ENCODE measurements at places on chromosomes 4 and X. TPM values are rescaled to one million over a fixed set of nuclear protein-coding genes. Genes with fewer than 3 reads are reported as not detected.

Gene BEX4
- 47.1 TPM for total RNA-seq

Gene MAOA
- total RNA-seq: 208 TPM

Gene ART3
- 3.0 TPM for total RNA-seq

Gene BTC
- 67.0 TPM for total RNA-seq

Gene SUPT20HL1
- total RNA-seq: 1.1 TPM

DNA sequence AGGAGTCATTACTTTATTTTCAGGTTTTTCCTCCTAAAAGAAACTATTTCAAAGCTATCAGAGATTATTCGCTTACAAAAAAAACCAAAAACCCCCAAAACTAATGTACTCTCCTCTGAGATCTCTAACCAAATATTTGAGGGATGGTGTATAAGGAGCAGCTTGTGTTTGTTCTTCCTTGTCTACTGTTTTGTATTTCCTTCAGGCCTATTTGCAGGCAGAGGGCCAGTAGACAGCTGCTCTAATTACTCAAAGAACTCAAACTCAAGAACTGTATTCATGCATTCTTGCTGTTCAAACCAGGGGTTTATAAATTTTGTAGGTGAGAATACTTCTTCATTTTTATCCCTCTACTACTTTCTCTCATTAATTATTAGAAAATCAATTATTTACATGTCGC is 51.3 kb downstream of the SH3RF1 start:
- H3K4me1 ChIP-seq: no peaks in the 10 kb centered on the region
- no peak overlapping the region for H3K4me3 ChIP-seq
- H3K27ac ChIP-seq: no peak overlapping the region
- no peaks in the 10 kb centered on the region for H3K36me3 ChIP-seq

DNA sequence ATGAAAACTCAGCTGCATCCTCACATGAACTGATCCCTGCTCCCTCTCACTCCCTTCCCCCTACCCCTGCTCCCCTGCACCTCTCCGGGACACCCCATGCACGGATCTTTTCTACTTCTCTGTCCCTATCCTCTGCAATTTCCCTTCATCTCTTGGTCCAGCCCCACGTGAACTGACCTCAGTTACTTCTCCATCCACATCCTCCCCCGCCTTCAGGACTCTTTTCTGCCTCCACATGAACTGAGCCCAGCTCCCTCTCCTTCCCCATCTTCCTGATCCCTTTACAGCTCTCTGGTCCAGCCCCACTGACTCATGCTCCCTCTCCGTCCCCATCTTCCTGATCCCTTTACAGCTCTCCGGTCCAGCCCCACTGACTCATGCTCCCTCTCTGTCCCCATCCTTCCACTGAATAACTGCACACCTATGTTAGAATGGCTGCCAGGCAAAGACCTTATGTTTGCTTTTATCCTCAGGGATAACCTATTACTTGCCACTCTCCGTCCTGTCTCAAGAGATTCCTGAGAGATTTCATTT is 5.6 kb downstream of the CETN2 start:
- DNase-seq: no peak
- no peaks in the 10 kb centered on the region for H3K27me3 ChIP-seq
- H3K27ac ChIP-seq: no peak overlapping the region

DNA sequence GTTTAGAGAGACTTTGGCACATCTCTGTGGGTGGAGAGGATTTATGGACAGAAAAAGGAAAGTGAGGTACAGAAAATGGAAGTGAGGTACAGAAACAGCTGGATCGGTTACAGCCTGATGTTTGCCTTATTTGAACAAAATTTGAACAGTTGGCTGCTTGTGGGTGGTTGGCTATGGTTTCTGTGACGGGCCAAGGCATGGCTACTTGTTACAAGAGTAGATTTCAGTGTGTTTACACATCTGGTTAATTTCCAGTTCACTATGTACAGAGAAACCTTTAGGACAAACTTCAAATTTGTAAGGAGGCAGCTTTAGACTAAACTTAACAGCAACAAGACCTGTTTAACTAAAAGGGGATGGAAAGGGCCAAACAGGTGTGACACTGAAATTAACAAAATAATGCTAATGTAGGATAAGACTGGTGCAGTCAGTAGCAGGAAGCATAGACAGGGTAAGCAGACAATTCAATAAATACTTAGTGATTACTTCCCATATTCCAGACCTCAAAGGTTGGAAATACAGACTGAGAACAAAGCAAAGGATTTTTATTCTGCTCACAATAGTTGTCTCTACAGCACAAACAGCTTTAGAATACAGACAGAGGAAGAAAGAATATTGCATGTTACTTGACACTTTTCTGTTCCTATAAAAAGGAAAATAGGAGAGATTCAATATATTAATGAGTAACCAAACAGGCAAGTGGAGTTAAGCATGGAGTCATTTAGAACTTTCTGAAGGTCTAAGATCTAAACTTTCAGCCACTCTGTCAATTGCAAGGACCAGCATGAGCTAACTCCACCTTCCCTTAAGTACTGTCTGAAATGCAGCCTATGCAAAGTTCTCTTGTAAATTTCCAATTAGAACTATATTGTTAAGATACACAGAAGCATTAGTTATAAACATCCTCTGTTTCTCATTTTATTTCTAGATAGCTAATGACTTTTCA is 294.4 kb upstream of the FAT4 start:
- no peak for DNase-seq
- H3K4me1 ChIP-seq: no peaks in the 10 kb centered on the region
- no peak overlapping the region for H3K27ac ChIP-seq
- no peak overlapping the region for H3K4me3 ChIP-seq

DNA sequence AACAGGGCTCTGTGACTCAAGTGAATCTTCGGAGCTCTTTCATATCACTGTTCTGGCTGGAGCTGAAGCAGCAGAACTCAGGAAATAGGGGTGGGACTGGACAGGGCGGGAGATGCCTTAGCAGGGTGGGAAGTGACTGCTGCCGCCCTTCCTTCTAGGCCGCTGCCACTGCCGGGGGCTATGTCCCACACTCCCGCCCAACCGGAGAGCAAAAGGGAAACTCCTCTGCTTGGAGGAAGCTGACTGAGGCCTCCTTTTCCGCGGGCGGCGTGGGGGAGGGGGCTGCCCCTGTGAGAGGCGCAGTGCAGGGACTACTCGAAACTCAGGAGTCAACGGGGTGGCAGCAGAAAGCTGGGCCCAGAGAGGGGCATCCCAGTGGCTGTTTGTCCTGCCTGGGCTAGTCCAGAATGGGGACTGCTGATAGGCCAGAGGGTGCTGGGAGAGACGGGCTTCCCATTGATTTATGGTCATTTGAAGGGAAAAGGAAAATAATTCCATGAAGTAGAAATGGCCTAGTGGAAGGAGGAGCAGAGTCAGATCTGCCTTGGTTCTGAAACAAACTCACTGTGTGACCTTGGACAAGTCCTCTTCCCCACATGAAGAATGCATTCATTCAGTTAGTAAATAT is 36.9 kb downstream of the STARD8 start:
- no peak overlapping the region for H3K27ac ChIP-seq
- H3K36me3 ChIP-seq: no peaks in the 10 kb centered on the region
- no peaks in the 10 kb centered on the region for H3K4me1 ChIP-seq
- DNase-seq: peak; percentile 77
- peaks cover 8% of the 10 kb centered on the region for H3K27me3 ChIP-seq

GRCh38 chr4:162878096-162878495 is 288.6 kb downstream of the NAF1 start:
- no peaks in the 10 kb centered on the region for H3K36me3 ChIP-seq
- DNase-seq: no peak
- H3K4me1 ChIP-seq: no peaks in the 10 kb centered on the region
- no peak overlapping the region for H3K4me3 ChIP-seq
- no peak overlapping the region for H3K27ac ChIP-seq
- H3K27me3 ChIP-seq: no peaks in the 10 kb centered on the region

DNA sequence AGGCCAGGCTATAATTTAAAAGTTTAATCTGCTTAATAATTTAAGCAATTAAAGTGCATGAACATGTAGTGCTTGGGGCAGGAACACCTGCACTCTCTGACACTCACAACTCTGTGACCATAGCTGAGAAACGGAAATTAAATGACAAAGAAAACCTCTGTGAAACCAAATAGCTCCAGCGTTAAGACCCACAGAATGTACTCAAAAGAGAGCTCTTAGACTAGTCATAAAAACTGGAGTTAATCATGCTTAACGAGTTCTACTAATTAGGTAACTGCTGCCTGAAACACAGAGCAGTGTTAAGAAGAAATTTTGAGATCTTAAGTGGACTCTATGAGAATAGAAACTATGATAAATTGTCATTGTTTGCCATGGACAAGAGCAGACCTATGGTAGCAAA is 174.4 kb upstream of the SPIN4 start:
- H3K27ac ChIP-seq: no peak overlapping the region
- H3K4me3 ChIP-seq: no peak overlapping the region
- no peaks in the 10 kb centered on the region for H3K27me3 ChIP-seq
- H3K4me1 ChIP-seq: no peaks in the 10 kb centered on the region
- DNase-seq: no peak
- H3K36me3 ChIP-seq: no peaks in the 10 kb centered on the region

- DNase-seq: no peak
- no peak overlapping the region for H3K27ac ChIP-seq
- H3K4me1 ChIP-seq: no peaks in the 10 kb centered on the region
- no peak overlapping the region for H3K4me3 ChIP-seq
- H3K27me3 ChIP-seq: no peaks in the 10 kb centered on the region
Measured at GRCh38 chr4:156690572-156690971, 281.0 kb downstream of the PDGFC start.

Measured in sigmoid colon (tissue), 7 donors.